ENCODE measurements at places on chromosomes 16 and 17.
A peak's percentile ranks its signal among the peaks of the same experiment; 100 is the strongest.

- DNase-seq: no peak
These were observed 407 bp upstream of the TMEM94 start for GRCh38 chr17:75456039-75456416.

GRCh38 chr16:68529931-68530701 lies 9.0 kb upstream of the ZFP90 start:
- DNase-seq: peak; percentile 84

GRCh38 chr17:72978593-72979218 lies 113.8 kb downstream of the SLC39A11 start:
- no peak for DNase-seq

GRCh38 chr16:62068747-62069146 lies 32.5 kb upstream of the CDH8 start:
- no peak for DNase-seq

DNA sequence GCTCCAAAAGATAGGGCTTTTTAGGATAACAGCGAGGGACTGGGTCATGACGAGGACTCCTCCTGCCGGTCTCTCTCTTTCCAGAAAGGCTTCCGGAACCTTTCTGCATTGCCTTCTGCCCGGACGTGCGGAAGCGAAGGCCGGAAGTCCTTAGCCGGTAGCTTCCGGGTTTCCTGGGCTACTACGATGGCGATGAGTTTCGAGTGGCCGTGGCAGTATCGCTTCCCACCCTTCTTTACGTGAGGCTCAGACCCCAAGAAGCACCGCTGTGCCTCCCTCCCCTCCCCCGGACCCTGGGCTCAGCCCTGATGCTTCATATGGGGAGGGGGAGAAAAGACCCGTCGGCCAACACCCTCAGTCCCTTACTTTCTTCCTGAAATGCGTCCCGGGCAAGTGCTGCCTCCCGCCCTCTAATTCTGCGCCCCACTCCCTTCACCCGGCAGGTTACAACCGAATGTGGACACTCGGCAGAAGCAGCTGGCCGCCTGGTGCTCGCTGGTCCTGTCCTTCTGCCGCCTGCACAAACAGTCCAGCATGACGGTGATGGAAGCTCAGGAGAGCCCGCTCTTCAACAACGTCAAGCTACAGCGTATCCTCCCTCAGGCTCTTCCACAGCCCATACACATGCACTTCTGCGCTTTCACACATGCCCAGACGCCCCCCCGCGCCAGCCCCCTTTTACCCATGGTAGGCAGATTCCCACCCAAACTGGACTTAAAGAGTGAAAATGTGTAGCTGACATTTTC lies at the start of gene VPS25:
VPS25 (plus strand) TSS at position 160 of the 746 bp plus-strand sequence; CDS start at position 187, 27 bp downstream.
- peak; percentile 70 for DNase-seq

- DNase-seq: no peak
These were observed 2.9 kb upstream of the KCNH6 start for GRCh38 chr17:63519972-63520882.

DNA sequence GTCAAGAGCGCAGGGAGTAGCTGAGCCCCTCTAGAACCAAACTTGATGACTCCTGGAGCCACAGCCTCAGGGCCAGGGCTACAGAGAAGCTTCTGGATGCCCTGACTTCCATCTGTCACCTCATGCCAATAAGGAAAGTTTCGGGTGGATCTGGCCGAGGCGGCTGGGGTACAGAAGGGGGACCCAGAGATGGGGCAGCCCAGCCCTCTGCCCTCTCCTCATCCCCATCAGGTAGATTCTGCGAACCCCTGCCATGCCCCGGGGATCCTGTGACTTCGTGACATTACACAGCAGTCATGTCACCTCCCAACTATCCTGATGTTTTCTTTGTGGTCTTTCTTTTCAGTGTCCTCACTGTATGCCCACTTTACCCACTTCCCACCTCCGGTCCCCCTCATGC lies 114.4 kb downstream of the CCDC182 start:
- no peak for DNase-seq

- no peak for DNase-seq
These were observed 64.2 kb downstream of the SPECC1 start for GRCh38 chr17:20073055-20073979.

- DNase-seq: no peak
These were observed 7.6 kb downstream of the UBALD2 start for GRCh38 chr17:76272541-76273444.

DNA sequence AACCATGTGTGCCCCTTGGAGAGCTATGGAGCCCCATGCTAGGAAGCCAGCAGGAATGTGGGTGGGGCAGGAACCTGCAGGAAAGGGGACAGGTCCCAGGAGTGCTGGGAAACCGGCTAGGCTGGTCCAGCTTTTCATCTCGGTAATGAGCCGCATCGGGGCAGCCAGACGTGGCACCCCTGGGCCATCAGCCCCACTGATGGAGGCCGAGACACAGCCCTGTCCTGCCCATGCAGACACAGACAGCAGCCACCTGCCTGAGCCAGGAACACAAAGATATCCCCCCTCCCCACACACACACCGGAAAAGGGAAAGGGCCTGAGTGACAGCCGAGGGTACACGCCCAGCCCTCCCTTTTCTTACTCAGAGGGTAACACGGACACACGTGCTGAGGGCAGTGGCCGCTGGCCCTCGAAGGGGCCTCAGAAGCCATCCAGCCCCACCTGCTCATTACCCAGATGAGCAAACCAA lies 18.1 kb downstream of the PPL start:
- no peak for DNase-seq

DNA sequence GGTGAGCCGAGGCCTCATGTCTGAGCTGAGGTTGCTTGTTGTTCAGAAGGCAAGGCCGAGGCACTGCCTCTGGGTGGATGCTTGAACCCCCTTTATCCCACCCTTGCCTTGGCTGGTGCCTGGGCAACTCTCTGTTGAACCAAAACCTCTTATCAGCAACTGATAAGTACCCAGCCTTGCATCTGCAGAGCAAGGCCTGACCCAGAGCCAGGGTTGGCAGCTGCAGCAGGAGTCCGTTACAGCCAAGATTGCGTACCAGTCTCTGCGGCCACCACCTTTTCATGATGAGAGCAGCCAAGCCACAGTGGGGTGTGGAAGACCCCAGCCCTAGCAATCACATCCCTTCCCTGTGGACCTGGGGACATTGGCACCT lies 118.3 kb downstream of the RAB11FIP4 start:
- no peak for DNase-seq

All from nucleus accumbens (tissue), 56 donors.